ENCODE measurements at places on chromosomes 11 and 22. TPM values are rescaled to one million over a fixed set of nuclear protein-coding genes. Genes with fewer than 3 reads are reported as not detected.

Gene TMPRSS13
- not detected for total RNA-seq

Gene ZC3H12C
- total RNA-seq, result 6.9 TPM

Gene LGALS12
- not detected for total RNA-seq

Gene NXPE1
- total RNA-seq, result not detected

Gene VWCE
- total RNA-seq, result 0.97 TPM

Gene C1QTNF4
- 0.21 TPM for total RNA-seq

Gene PHOX2A
- not detected for total RNA-seq

Gene MMP12
- 0.06 TPM for total RNA-seq

Gene MUC6
- not detected for total RNA-seq

Gene UPK3A
- total RNA-seq, result not detected

Gene HEPHL1
- total RNA-seq, result not detected

Gene C11orf87
- total RNA-seq, result 0.05 TPM

Gene GRM5
- total RNA-seq, result not detected

Data from A549 treated with Hydrocortisone at 1 μM for 4 hours (cell line).